ENCODE measurements at places on chromosomes 4 and X. TPM values are rescaled to one million over a fixed set of nuclear protein-coding genes. Genes with fewer than 3 reads are reported as not detected.

Gene SOWAHB
- total RNA-seq: 4.0 TPM

Gene ARMCX1
- total RNA-seq: 4.7 TPM

Gene BOD1L1
- total RNA-seq: 18.1 TPM

Gene KIF4A
- 62.6 TPM for total RNA-seq

Gene DGKK
- not detected for total RNA-seq

Gene BMP3
- 0.08 TPM for total RNA-seq

DNA sequence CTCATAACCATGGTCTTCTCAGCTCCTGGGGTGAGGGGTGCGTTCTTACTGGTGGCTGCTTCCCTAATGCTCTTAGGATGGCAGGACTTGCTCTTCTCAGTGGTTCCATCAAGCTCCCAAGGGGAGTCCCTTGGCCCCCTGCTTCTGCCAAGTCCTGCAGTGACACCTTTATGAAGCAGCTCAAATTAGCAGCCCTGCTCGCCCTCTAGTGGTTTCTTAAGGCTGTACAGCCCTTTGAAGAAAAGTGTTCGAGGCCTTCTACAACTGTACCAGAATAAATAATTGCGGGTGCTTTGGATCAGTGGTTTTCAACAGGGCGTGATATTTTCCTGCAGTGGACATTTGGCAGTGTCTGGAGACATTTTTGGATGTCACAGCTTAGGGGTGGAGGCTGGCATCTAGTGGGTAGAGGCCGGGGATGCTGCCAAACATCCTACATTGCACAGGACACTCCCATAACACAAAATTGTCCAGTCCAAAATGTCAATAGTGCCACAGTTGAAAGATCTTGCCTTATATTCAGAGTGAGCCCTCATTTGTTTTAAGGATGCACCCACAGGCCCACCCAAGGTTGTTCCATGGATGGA lies 204.7 kb upstream of the S100G start:
- peak; percentile 36 for DNase-seq

DNA sequence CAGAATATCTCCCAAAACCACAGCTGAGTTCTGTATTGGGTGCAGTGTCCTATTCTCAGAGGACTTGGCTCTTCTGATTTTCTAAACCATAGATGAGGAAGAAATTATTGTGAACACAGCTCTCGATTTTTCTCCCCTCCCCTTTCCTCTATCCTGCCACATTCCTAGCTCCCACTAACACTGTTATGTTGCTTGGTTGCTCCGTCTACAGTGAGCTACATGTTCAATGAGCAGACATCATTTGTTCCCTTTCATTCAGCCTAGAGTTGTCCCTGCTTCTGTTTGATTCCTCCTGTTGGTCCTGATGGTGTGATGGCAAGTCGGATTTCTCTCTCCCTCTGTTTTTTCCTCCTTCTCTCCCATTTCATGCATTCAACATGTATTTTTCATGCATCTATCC lies 65.9 kb downstream of the DIPK2B start:
- no peak for DNase-seq

GRCh38 chr4:155617296-155617695 lies 49.4 kb upstream of the GUCY1A1 start:
- no peak for DNase-seq

GRCh38 chr4:35793045-35793722 lies 451.1 kb downstream of the ARAP2 start:
- DNase-seq: no peak

DNA sequence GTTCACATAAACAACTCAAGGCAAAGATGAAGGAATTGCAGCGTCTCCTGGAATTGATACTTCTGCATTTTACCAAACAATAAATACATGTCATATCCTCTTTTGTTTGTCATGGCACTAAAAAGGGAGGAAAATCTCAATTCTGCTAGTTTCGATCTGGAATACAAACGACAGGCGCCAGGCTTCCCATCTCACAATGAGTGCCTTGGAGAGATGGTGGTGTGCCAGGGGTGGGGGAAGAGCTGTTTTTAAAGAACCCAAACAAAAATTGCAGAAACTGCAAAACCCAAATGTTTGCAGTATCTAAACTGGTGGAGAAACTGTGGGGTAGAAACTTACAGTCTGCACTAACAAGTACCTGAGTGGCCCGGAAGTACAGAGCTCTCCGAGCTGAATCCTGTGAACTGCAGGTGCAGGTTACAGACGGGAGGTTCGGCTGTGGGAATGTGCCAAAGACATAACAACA lies 53.0 kb upstream of the KLF3 start:
- DNase-seq: no peak

GRCh38 chr4:11182586-11183355 lies 245.9 kb downstream of the HS3ST1 start:
- no peak for DNase-seq

DNA sequence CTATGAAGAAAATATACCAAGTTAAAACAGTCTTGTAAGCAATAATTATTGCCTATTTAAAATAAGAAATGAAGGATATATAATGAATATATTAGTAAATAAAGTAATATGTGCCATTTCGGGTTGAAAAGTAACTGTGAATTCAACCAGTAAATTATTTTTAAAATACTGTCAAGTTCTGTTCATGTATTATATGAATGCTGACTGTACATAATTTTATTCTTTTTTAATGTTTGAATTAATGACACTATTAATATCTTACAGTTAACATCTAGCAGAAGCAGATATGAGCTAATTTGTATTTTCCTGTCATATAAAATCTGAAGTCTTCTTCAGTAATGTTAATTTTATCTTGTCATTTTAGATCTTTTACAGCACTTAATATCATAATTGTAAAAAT lies 632.9 kb downstream of the CCSER1 start:
- no peak for DNase-seq

GRCh38 chr4:74682567-74683359 lies 111.6 kb downstream of the BTC start:
- no peak for DNase-seq

DNA sequence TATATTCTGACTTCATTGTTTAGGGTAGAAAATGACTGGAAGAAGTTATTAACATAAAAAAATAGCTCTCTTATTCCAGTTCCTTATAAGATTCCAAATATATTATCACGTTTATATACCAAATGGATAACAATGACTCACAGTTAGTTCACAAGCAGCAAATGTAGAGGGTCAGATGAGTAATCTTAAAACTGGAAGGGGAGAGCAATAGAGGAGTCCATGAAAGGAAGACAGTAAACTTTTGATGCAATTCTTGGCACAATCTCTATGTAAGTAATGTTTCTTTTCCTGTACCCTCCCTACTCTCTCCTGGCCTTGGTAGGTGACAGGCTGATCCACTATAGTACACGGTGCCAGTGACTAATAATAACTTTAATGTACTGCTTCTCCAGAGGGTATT lies 259.0 kb upstream of the TRPC5 start:
- no peak for DNase-seq

- no peak for DNase-seq
Measured at GRCh38 chrX:100411802-100412715, 2.0 kb upstream of the PCDH19 start.

GRCh38 chr4:7857238-7857701 lies 82.4 kb downstream of the AFAP1 start:
- DNase-seq: no peak

DNA sequence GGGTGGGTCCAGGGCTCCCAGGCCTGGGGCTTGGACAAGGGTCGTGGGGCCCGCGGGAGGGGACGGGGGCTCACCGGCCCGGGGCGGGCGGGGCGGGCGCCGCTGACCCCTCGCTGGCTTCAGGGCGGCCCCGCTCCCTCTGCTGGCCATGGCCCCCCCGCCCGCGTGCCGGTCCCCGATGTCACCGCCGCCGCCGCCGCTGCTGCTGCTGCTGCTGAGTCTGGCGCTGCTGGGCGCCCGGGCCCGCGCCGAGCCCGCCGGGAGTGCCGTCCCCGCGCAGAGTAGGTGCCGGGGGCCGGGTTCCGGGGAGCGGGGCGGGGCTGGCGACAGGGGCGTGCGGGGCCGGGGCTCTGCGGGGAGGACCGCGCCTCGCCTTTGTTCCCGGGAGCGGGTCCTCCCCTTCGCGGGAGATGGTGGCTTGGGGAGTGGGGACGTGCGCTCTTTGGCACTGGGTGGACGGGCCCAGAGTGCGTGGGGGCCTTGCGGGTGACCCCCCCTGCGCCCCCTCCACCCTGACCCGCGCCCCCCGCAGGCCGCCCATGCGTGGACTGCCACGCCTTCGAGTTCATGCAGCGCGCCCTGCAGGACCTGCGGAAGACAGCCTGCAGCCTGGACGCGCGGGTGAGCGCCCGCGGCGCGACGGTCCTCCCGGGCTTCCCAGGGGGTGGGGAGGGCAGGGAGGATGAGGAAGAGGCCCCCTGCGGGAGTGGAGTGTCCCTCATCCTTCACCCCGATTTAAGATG lies 16.8 kb upstream of the NAT8L start:
- no peak for DNase-seq
